ENCODE measurements at places on chromosomes 6 and 20.

- no peak for DNase-seq
These were observed 1.9 kb downstream of the TRIB3 start for GRCh38 chr20:382291-383115.

- DNase-seq: no peak
These were observed 1.7 kb downstream of the GHRH start for GRCh38 chr20:37259865-37260264.

- no peak for DNase-seq
These were observed 59.9 kb upstream of the MAP3K4 start for GRCh38 chr6:160931378-160932310.

GRCh38 chr6:5813625-5814027 is 193.1 kb downstream of the NRN1 start:
- no peak for DNase-seq

- DNase-seq: no peak
These were observed 97.9 kb downstream of the ARID1B start for GRCh38 chr6:156875062-156875461.

GRCh38 chr20:38278131-38278530 is 17.6 kb upstream of the KIAA1755 start:
- no peak for DNase-seq

DNA sequence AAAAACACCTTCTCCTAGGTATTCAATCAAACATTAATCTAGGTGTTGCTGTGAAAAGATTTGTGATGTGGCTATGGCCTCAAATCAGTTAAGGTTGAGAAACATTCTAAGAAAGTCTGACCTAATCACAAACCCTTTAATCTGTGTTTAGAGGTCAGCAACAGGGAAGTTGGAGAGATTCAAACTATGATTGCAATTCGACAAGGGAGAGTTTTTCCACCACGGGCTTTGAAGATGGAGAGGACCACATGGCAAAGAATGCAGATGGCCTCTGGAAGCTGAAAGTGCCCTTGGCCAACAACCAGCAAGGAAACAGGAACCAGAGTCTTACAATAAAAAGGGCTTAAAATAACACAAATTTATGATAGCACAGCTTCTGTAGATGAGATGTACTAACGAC is 29.6 kb upstream of the LGSN start:
- no peak for DNase-seq

GRCh38 chr6:35468980-35469750 is 964 bp downstream of the RPL10A start:
- no peak for DNase-seq

DNA sequence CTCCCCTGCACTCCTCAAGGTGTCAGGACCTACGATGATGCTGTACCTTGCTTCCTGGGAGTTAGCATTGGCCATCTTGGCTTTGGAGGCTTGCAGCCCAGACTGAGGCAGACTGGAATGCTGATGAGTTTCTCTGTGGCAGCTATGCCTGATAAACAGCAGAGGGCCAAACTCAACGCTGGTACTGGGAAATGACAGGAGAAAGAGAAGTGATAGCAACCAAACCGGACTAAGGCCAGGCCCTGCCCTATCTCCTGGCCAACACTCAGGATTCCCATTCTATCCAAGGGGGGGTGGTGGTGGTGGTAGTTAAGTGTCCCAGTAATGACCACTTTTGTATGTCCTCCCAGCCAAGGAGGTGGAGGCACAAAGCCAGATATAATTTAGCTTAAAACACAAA is 90.0 kb upstream of the DTNBP1 start:
- DNase-seq: no peak

DNA sequence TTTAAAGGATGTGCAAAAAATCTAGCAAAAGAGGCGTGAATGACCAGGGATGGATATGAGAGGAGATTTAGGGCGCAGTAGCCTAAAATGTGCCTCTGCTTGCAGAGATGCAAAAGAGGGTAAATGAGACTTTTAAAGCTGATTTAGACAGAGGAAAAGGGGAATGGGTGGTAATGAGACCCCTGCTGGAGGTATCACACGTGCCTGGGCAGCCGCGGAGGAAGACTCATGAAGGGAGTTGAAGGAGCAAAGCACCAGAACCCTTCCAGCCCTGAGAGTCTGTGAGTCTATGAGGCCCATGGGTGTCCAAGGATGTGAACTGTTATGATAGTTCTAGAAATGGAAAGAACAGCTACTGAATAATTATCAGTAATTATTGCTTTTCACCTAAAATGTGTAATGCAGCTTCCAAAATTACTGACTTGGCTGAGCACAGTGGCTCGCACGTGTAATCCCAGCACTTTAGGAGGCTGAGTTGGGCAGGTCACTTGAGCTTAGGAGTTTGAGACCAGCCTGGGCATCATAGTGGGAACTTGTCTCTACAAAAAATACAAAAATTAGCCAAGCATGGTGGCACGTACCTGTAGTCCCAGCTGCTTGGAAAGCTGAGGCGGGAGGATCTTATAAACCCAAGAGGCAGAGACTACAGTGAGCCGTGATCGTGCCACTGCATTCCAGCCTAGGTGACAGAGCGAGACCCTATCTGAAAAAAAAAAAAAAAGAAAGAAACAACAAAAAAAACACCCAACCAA is 38.2 kb upstream of the TIAM2 start:
- no peak for DNase-seq

DNA sequence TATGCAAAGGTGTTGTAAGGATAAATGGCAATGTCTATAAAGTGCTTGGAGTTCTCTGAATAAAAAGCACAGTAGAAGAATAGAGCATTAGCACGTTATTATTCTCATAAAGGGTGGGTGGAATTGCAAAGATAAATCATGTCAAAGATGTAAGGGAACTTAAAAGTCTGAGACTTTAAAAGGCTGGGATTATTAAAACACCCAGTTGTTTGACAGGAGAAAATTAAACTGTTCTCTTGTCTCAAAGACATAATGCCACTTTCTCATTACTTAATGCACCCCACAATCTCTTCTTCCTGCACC is 70.4 kb upstream of the PDE10A start:
- DNase-seq: no peak

- DNase-seq: no peak
These were observed 1.2 kb upstream of the UFL1 start for GRCh38 chr6:96520171-96521115.

DNA sequence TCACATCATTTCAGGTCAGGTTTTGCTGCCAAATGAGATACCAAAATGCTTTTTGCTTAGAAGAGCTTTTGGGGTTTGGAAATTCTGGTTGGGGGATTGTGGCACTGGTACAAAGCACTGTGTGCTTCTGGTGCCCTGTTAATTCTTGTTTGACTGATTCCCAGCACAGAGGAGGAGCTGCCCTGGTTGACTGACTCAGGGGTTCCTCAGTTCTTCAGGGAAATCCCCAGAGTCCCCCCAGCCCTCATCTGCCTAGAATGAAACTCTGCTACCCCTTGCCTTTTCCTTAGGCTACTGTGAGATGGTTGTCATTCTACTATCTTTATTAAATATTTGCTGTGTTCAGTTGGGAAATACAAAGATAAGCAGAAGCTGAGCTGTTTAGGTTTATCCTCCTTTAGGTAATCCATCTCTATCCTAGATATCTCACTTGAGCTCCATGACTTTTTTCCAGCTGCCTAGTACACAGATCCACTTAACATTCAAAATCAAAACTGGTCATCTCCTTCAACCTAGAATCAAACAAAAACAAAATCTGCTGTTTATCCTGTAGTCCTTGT is 24.9 kb upstream of the TSPYL1 start:
- DNase-seq: no peak

DNA sequence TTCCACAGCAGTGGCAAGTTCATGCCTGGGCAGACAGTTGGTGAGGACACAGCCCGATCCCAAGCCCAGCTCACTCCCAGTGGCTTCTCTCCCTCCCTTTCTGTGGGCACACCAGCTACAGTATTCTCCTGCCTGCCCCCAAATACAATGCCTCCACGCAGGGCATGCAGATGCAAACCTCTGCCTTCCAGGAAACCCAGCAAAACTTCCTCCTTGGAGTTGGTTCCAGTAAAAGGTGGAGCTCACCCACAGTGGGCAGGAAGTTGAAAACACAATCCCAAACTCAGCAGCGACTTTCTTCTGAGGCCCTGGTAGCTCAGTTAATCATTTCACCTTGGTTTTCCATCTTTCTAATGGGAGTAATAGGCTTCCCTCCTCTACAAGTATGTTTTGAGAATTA is 93.7 kb downstream of the LY86 start:
- DNase-seq: no peak

GRCh38 chr6:90406142-90406794 is 109.6 kb upstream of the BACH2 start:
- DNase-seq: no peak

GRCh38 chr20:20009784-20010253 is 7.3 kb upstream of the NAA20 start:
- no peak for DNase-seq

DNA sequence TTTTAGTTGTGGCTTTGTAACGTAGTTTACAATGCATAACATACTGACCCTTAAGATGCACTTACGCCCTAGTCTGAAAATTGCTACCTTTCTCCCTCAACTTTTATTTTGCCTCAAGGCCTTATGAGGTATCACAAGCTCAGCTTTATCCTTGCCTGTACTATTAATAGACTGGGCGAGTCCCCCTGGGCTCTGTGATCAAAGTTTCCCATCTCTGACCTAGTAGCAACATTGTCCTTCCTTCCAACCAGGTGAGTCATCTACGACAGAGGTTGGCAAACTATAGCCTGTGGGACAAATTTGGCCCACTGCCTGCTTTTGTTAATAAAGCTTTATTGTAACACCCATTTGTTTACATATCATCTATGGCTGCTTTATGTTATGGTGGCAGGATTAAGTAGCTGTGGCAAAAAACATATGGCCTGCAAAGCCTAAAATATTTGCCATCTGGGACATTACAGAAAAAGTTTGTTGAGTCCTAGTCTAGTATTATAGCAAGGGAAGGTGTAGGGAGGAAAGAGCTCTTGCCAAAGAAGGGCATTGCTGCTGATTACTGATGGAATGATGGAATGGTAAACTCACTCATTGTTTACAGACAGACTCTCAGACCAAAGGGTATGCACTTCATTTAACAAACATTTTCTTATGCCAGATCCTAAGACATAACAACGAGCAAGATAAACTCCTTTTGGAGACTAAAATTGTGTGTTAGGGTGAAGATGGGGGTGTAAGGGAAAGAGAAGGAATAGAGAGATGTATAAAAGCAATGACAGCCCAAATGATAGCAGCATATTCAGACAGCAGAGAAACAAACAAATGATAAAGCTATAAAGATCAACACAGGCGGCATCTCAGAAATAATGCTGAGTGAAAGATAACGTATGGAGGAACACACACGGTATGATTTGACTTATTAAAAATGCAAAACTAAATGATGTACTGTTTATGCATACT is 74.2 kb downstream of the SLC22A23 start:
- no peak for DNase-seq

GRCh38 chr6:151763303-151763702 is 44.2 kb upstream of the ESR1 start:
- DNase-seq: no peak

DNA sequence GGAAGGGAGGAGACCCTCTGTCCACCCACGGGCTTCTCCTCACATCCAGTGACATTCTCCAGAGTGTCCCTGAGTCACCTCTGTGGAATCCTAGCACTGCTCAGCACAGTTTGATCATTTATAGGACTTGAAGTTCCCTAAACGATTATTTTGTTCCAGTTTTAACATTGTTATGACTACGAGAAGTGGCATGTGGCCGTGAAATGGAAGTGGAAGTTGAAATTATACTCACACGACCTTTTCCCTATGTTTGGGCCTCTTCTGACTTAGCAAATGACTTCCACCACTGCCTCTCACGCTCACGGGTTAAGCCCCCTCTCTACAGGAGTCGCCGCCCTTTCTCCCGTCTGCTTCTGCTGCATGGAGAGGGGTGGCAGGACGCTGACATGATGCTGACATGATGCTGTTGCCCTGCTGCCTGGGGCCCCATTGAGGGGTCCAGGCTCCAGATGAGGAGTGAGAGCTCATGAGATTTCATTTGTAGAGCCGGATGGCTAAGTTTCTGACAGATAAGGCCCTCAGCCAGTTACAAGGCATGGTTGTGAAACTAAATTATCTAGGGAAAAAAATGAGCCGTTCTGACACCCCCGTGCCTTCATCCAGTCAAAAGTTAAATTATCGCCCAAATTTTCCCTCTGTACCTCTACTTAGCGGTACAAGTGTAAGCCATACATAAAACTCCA is 153.6 kb upstream of the UST start:
- DNase-seq: no peak

GRCh38 chr20:17226410-17227218 is at the start of gene PCSK2:
Gene PCSK2, plus strand, starts transcription at chr20:17227040. Its CDS starts 266 bp downstream, at chr20:17227306.
- peak; percentile 32 for DNase-seq

GRCh38 chr20:62736407-62737071 is 27.9 kb downstream of the NTSR1 start:
- no peak for DNase-seq

- DNase-seq: no peak
These were observed 20.2 kb downstream of the SLC9A8 start for GRCh38 chr20:49832632-49833327.

DNA sequence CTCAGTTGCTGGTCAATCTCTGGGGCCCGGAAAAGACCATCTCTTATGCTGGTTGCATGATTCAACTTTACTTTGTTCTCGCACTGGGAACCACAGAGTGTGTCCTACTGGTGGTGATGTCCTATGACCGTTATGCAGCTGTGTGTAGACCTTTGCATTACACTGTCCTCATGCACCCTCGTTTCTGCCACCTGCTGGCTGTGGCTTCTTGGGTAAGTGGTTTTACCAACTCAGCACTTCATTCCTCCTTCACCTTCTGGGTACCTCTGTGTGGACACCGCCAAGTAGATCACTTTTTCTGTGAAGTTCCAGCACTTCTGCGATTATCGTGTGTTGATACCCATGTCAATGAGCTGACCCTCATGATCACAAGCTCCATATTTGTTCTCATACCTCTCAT is 4.3 kb downstream of the OR2J3 start:
- no peak for DNase-seq

- no peak for DNase-seq
These were observed 19.1 kb upstream of the ZSCAN23 start for GRCh38 chr6:28462401-28462800.

- no peak for DNase-seq
These were observed 454.1 kb upstream of the NOX3 start for GRCh38 chr6:155909710-155910109.

GRCh38 chr6:29797135-29797534 is 30.5 kb upstream of the HLA-G start:
- DNase-seq: no peak

GRCh38 chr20:47066484-47067270 is 172.0 kb downstream of the EYA2 start:
- no peak for DNase-seq

GRCh38 chr20:52983726-52984450 is 11.7 kb downstream of the TSHZ2 start:
- no peak for DNase-seq

DNA sequence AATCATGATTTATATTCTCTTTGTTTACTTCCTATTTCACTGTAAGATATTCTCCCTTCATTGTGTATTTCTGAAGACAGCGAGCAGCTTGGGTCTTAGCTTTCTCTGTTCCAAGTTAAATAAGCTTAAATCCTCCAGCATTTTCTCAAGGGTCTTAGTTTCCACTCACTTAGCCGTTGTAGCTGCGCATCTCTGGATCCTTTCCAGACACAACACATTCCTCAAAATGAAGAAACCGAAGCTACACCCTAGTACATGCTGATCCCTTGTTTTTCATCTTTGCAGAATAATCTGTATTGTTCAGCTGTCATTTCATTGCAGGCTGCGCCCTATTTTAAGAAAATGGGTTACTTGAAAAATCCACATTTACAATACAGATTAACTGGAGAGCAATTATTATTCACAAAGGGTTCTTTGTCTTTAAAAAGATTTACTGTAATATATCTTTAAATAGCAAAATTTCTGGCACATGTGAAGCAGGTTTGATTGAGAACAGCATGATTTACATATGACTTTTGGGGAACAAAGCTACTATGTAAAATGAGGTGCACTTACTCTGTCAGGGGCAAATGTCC is 375.8 kb downstream of the QKI start:
- DNase-seq: no peak
